GM23248 (cell line): ENCODE measurements at places on chromosomes 16 and 17. TPM values are rescaled to one million over a fixed set of nuclear protein-coding genes. Genes with fewer than 3 reads are reported as not detected.

DNA sequence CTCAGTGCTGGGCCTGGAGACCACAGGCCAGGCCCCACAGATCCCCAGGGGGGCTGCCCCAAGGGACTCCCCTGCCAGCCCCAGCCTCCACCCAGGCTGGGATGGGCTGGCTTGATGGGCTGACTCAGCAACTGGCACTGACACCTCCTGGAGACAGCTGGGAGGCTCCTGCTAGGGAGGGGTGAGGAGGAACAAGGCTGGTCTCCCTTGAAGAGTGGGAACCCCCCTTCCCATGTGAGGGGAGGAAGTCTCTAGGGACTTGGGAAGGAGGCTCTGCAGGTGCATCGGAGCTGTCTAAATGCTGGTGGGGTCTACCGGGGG lies 10.4 kb downstream of the NHERF1 start:
- no peaks in the 10 kb centered on the region for H3K27me3 ChIP-seq
- no peak overlapping the region for H3K27ac ChIP-seq
- DNase-seq = peak; percentile 62
- H3K4me3 ChIP-seq = no peak overlapping the region
- no peaks in the 10 kb centered on the region for H3K4me1 ChIP-seq

GRCh38 chr17:79591695-79592094 lies 19.2 kb downstream of the RBFOX3 start:
- no peaks in the 10 kb centered on the region for H3K4me1 ChIP-seq
- no peak for DNase-seq
- no peak overlapping the region for H3K27ac ChIP-seq
- peaks cover 7% of the 10 kb centered on the region; the same call in 1 of the 2 replicates for H3K27me3 ChIP-seq

The SEPTIN12 gene
- not detected in 2 replicates for total RNA-seq

- H3K4me3 ChIP-seq = no peak overlapping the region
- DNase-seq = no peak
- H3K27ac ChIP-seq = no peak overlapping the region
- no peaks in the 10 kb centered on the region for H3K4me1 ChIP-seq
Measured at GRCh38 chr17:3502466-3502865, 26.7 kb downstream of the ASPA start.

- H3K4me1 ChIP-seq = no peaks in the 10 kb centered on the region
- no peak for DNase-seq
Measured at GRCh38 chr16:56331915-56332314, 93.4 kb downstream of the AMFR start.

- no peak overlapping the region for H3K27ac ChIP-seq
- DNase-seq = no peak
- no peaks in the 10 kb centered on the region for H3K36me3 ChIP-seq
- H3K4me1 ChIP-seq = 0 out of 2 replicates have a peak, but pooled peaks cover 9% of the 10 kb centered on the region
- peaks cover 25% of the 10 kb centered on the region; the same call in 1 of the 2 replicates for H3K27me3 ChIP-seq
Measured at GRCh38 chr17:41578538-41578937, 6.7 kb upstream of the KRT9 start.

DNA sequence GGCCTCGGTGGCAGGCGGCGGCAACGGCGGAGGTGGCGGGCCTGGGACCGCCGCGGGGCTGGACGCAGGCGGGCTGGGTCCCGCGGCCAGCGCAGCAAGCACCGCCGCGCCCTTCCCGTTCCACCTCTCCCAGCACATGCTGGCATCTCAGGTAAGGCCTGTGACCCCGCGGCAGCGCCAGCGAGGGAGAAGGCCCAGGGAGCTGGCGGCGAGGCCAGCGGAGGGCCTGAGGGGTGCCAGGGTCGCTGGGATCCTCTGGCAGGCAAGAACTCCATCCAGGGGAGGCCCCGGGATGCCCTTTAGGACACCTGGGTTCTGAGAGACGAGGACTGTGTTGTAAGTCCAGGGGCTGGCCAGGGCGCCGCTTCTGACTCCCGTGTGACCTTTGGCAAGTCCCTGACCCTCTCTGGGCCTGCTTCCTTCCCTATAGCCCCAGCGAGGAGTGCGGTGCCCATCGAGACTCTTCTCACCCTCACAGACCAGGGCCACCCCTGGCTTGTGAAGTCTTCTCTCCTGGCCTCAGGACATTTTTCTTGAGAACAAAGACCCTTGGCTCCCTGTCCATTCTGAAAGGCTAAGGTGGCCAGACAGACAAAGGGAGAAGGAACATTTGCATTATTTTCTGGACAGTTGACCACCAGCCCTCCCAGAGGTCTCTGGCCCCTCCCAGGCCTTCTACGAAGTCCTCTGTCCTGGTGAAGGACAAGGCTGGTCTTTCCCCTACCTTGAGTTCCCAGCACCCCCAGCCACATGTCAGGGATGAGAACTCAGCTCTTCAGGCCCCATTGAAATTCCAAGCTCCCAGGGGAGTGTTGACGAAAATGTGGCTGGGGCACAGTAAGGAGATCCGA lies 6.3 kb downstream of the TBX2 start:
- no peak overlapping the region for H3K27ac ChIP-seq
- no peak overlapping the region for H3K4me3 ChIP-seq
- no peaks in the 10 kb centered on the region; the same call in 1 of the 2 replicates for H3K36me3 ChIP-seq
- H3K27me3 ChIP-seq = no peaks in the 10 kb centered on the region

DNA sequence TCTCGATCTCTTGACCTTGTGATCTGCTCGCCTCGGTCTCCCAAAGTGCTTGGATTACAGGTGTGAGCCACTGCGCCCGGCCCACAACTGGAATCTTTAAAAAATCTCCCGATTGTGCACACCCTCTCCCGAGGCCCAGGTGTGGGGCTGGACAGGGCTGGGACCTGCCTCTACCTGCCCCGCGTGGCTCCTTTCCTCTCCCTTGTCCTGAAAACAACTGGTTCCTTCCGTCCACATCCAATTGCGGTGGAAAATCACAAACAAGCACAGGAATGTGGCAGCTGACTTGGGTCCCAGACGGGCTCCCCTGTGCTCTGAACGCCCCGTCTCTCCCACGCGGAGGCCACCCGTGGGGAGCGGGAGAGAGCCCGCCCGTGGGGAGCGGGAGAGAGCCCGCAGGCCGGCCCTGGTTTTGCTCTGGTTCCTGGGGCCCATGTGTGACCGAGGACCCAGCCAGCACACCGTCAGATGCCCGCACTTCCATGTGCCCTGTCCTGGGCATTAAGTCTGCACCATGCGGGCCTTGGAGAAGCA lies 3.0 kb upstream of the TMEM204 start:
- no peak for DNase-seq
- H3K27ac ChIP-seq = peak overlapping the region; percentile 71
- H3K27me3 ChIP-seq = no peaks in the 10 kb centered on the region
- peaks cover 37% of the 10 kb centered on the region for H3K4me1 ChIP-seq

The CA7 gene
- total RNA-seq = 0.65 TPM in 1 of 2 replicates, not detected in the other

The NOG gene
- total RNA-seq = 6.7 TPM in 2 replicates

DNA sequence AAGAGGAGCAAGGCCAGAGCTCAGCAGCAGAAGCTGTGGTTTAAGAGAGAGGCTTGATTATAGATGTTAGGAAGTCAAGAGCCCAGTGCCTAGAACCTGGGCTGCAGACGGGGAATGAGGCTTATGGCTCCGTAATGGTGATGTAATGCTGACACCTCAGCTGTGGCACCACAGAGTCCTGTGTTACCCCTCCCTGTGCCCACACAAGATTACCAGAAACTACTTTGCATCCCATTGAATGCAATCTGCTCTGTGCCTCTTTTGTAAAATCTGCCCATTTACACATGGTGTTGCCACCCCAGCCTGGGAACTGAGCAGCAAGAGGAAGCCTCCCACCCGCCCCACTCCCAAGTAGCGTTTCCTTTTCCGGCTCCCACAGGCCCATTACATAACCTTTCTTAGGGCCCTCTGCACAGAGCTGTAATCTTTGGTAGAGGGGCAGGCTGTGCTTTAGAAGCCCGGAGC lies 57.0 kb downstream of the PITPNC1 start:
- no peaks in the 10 kb centered on the region for H3K36me3 ChIP-seq
- no peak overlapping the region for H3K27ac ChIP-seq
- no peaks in the 10 kb centered on the region for H3K27me3 ChIP-seq
- peaks cover 9% of the 10 kb centered on the region for H3K4me1 ChIP-seq
